Putamen (tissue), 1 donor: ENCODE measurements at places on chromosomes 2 and 18.

DNA sequence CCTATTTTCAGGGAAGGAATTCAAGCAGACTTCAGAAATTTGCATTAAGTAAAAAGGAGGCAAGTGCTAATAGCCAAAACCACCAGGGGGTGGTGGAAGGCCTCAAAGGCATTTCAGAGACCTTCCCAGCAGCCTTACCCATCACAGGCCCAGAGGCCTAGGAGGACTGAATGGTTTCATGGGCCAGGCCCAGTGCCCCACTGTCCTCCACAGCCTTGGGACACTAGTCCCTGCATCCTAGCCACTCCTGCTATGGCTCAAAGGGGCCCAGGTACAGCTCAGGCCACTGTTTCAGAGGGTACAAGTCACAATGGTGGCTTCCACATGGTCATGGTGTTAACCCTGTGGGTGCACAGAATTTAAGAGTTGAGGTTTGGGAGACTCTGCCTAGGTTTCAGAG is 58.6 kb upstream of the CHAC2 start:
- DNase-seq, result no peak

- DNase-seq, result no peak
Observed at GRCh38 chr2:70161069-70161534, 29.7 kb downstream of the C2orf42 start.

DNA sequence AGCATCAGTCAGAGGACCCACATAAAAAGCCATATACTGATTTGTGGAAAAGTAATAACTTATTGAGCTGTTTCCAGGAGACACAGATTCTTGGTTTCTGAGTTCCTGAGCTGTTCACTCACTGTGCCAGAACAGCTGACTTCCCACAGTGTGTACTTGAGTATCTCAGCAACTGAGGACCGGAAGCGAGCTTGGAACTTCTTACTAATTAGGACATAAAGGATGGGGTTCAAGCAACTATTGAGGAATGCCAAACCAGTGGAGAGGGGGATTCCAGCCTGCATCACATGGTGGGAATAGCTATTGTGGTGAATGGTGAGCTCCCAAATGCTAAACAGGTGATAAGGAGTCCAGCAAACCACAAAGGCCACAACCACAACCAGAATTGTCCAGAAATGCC is 16.4 kb downstream of the EEF1B2 start:
- DNase-seq, result no peak

- DNase-seq, result no peak
Observed at GRCh38 chr2:7844414-7844965, 837.4 kb upstream of the ID2 start.

- DNase-seq, result no peak
Observed at GRCh38 chr18:46720521-46720920, 36.3 kb downstream of the ST8SIA5 start.

DNA sequence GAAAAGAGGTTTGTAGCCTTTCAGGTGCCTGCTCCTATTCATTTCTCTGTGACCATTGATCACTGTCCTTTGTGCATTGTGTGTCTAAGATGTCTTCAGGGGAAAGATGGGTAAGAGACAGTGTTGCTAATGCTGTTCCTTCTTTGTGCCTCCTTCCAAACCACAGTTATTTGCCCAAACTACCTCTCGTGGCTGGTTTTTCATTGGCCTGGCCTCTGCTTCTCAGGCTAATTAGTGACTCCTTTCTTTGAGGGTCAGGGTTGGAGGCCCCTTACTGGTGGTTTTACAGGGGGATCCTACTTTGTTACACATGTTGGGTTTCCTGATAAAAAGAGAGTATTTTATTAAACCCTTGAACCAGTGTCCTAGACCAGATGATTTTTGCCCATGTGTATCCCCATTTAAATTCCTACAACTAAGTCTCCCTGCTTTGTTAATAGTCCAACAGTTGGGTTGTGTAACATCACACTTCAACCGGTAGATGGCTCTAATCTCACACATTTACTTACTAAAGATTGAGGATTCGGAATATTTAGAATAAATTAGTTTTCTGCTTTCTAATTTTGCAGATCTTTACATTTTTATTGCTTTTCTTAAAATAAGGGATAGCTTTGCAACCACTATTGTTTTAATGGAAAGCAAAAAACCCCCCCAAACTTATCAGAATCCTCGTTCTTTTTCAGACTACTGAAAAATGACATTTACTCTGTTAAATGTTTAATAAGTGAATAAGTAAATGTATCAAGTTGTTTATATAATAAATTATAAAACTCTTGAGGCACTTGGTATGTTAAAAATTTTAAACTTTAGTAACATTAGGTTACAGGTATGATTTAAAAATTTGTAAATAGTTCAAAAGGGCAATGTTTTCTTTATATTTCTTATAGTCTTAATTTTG is 2.4 kb downstream of the MARS2 start:
- DNase-seq, result peak; percentile 58

DNA sequence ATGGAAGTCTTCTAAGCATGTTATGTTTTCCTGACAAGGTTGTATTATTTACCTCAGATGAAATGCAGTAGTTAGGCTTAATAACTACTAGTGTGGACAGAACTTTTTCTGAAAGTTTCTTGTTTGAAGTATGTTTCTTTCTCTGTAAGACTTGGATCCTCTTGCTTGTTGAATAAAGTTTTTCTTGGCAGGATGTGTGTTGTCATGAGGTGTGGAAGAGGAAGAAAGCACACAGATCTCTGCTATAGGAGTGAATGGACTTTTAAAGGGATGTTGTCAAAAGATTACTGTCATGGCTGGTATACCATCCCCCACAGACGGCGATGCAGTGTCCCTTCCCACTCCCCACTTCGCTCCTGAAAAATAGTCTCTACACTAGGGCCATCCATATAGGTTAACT is 2.6 kb downstream of the CAB39 start:
- DNase-seq, result no peak

- DNase-seq, result no peak
Observed at GRCh38 chr2:23485841-23486683, 101.1 kb downstream of the KLHL29 start.

- DNase-seq, result peak; percentile 63
Observed at GRCh38 chr18:11937874-11938478, 29.9 kb upstream of the MPPE1 start.

DNA sequence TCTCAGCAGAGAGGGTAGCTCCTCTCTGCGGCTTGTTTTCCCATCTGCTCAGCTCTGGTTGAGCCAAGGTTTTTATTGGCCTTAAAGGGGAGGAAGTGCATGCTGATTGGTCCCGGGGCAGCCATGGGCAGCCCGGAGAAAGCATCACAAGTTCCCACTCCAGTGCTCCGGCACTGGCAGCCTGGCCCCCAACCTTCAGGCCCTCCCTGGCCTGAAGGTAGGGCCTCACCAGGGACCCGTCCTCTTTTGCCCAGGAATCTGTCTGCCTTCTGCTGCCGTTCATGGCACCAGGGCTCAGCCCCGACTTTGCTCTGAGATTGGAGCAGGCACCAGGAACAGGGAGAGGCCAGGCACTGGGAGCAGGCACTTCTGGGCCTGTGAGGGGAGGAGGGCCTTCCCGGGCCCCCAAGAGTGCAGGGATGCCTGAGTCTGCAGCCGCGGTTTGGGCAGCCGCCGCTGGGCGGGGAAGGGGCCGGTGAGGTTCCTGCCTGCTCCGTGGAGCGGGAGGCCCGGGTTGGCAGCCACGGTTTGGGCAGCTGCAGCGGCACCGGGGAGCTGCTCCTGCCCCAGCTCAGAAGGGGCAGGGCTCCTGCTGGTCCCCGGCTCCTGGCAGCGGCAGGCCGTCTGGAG is 17.5 kb upstream of the ILKAP start:
- DNase-seq, result peak; percentile 90

DNA sequence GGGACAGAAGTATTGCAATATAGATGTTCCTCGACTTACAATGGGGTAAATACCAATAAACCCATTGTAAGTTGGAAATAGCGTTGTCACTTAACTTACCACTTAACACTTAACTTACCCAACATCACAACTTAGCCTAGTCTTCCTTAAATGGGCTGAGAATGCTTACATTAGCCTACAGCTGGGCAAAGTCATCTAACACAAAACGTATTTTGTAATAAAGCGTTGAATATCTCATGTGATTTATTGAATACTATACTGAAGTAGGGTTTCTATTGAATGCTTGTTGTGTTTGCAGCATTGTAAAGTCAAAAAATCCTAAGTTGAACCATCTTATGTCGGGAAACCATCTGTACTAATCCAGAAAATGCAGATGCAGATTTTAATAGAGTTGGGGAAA is 23.6 kb downstream of the IL1R2 start:
- no peak for DNase-seq

DNA sequence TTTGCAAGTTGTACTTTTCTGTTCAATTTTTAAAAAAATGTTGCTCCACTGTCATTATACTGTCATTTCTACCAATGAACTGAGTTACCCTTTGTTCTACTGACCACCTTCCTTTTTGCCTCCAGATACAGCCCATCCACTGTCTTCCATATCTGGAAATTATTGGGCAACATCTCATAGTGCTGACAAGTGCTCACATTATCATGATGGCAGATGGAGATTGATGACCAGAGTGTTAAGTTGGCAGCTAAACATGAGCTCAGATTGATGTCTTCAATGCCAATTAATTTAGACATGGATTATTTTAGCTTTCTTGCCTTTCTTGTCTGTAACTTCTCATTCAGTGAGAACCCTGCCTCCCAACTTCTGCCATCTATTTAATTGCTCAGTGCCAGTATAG is 76.6 kb downstream of the KIAA1328 start:
- no peak for DNase-seq

GRCh38 chr18:74234326-74235171 is 57.2 kb downstream of the CYB5A start:
- DNase-seq, result no peak

DNA sequence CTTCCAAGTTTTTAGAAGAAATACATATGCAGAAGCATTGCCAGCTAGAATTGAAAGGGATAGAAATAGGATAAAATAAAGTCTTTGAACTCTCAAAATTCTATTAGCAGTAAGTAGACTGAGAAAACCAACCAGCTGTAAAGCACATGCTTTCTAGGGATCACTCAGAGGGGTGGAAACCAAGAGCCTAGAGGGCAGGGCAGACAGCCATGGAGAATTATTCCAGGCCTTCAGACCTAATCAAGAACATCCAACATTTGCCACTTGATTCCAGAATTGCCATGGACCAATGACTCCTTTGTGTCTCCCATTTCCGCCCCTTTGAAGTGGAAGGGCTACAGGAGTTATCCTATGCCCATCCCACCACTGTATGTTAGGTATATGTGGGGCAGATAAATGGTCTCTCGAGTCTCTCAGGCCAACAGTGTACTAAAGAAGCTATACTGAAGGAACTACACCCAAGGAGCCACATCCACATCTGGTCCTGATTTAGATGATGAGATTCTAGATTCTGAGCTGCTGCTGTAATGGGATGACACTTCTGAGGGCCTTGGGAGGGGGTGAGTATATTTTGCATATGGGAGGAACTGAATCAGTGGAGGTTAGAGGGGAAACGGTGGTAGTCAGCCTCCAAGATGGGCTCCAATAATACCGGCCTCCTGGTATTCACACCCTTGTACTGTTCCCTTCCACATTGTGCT is 4.0 kb downstream of the FARSB start:
- DNase-seq, result no peak

- no peak for DNase-seq
Observed at GRCh38 chr2:208781166-208781565, 374.6 kb downstream of the PTH2R start.

- no peak for DNase-seq
Observed at GRCh38 chr2:172323256-172323655, 104.1 kb upstream of the ITGA6 start.

DNA sequence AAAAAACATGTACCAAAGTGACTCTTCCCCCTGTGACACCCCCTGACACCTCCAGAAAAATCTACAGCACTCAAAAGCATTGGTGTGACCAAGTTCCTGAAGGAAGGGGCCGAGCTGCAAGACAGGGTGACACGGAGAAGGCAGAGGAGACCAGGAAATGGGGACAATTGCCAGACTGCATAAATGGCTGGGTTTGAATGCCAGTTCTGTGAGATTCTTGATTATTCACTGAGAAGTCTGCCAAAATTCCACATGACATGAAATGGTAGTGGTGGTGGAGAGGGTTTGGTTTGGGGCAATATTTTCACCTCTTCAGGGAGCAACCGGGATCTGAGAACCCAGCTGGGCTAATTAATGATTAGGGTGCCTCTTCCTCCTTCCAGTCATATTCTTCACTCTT is 178.5 kb downstream of the ARL4C start:
- no peak for DNase-seq

DNA sequence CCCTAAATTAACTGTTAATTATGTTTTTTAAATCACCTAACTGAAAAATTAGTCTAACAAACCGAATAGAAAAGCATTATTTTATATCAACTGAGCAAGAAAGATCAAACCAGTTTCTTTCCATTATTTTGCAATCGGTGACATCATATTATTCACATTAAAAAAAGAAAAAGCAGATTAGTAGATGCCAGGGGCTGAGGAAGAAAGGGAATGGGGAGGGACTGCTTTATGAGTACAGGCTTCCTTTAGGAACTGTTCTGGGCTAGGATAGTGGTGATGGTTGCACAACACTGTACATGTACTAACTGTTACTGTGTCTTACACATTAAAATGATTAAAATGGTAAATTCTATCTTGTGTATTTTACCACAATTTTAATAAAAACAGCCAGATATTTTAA is 59.3 kb downstream of the COBLL1 start:
- no peak for DNase-seq

GRCh38 chr2:21412944-21413443 is 289.2 kb downstream of the TDRD15 start:
- DNase-seq, result no peak

DNA sequence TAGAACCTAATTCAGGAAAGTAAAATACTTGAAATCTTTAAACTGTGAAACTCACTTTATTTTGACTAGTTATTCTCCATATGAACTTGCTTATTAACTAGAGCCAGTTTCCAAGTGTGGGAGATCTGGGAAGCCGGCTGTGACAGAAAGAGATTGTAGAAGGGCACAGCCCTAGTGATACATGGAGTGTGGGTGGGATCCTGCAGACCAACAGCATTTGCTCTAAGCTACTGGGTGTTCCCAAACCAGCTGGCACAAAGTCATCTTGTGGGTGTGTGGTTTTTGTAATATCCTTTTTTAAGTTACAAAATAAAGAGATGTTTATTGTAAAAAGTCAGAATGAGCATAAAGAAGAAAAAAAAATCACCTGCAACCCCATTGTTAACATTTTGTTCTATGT is 3.4 kb downstream of the DUSP19 start:
- DNase-seq, result no peak

DNA sequence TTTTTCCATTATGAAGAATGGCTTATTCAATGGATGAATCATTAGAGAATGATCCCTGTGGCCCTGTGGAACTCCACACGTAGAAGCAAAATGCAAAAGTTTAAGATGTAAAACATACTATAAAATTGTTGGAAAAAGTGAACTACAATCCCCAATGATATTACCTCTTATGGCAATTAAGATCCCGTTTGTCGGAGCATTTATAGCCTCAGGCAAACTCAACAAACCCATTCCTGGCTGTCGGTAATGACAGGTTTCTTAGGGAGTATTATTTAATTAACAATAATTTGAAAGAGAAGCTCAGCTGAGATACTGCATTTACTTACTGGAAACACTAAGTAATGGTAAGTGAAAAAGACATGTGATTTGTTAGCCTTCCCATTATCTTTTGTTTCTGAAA is 138.3 kb downstream of the CDH20 start:
- DNase-seq, result no peak
